NCI-H524 (cell line): ENCODE measurements at places on chromosomes 11 and 22.
A peak's percentile ranks its signal among the peaks of the same experiment; 100 is the strongest.

GRCh38 chr22:37338539-37339246, 56.4 kb downstream of the CYTH4 start:
- DNase-seq = no peak

- DNase-seq = no peak
Observed at GRCh38 chr11:45650166-45651095, 15.0 kb downstream of the CHST1 start.

DNA sequence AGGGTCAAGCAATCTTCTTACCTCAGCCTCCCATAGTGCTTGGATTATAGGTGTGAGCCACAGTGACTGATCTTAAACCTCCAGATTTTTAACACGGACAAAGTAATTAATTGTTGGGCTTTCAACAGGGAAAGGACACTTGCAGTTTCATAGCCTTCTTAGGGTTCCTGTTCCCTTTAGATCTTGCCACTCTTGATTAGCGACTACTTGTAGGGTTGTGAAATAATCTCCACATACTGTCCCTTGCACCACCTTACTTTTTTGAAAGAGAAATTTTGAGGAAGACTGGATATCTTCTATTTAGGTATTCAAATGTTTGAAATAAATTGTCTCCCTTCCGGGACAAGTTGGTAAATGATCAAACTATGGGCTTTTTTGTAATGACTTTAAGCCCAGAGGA, 7.6 kb downstream of the MS4A4E start:
- no peak for DNase-seq

DNA sequence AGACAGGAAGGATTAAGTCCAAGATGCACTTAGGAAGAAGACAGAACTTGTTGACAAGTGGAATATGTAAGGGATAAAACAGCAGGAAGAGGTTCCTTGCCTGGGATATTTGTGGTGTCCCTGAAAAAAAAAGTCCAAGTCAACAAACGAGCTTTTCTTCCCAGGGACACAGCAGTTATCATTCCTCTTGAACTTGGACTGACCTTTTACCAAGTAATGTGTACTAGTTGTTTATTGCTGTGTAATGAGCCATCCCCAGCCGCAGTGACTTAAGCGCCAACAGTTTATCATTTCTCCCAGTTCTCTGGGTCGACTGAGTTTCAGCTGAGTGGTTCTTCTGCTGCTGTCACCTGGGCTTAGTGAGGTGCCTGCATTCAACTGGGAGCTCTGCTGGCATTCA, 37.0 kb downstream of the KREMEN1 start:
- no peak for DNase-seq

GRCh38 chr22:35407362-35407761, 7.4 kb downstream of the MCM5 start:
- no peak for DNase-seq

DNA sequence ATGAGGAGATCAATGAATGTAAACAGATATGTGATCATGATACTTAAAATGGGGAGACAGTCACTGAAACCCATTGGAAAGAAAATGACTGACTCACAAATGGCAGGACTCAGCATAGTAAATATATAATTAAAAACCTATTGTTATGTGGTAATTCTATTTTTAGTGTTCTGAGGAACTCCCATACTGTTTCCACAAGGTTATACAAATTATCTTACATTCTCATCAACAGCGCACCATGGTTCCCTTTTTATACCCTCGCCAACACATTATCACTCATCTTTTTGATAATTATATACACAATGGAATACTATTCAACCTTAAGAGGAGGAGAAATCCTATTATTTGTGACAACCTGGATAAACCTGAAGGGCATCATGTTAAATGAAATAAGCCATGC, 17.1 kb downstream of the OR5B21 start:
- DNase-seq = no peak

DNA sequence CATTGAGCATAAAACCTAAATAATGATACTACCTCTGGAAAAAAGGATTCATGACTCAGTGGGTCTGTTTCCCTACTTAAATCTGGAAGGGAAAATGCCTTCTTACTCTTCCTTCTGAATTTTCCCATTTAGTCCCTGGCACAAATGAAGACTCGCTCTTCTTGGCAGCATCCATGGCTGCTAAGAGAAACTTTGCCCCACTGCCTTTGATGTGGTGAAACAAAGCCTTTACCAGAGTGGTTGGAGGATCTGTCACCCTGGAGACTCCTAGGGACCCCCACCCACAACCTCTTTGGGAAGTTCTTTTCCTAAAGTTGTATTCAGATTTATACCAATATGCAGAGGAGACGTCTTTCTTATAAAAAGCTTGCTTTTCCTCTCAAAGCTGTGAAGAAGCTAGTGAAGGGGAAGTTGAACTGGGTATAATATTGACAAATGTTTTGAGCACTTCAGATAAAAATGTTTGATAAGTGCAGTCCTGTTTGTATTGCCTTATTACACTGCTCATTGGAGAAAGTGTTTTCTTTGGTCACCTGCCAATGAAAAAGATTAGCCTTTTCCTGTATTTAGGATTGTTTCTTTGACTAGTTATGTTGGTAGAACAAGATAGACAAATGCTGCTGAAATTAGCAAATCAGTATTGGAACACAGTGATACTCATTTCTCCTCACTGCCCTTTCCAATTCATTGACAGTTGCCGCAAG, 77.3 kb downstream of the ARFGAP2 start:
- DNase-seq = no peak

DNA sequence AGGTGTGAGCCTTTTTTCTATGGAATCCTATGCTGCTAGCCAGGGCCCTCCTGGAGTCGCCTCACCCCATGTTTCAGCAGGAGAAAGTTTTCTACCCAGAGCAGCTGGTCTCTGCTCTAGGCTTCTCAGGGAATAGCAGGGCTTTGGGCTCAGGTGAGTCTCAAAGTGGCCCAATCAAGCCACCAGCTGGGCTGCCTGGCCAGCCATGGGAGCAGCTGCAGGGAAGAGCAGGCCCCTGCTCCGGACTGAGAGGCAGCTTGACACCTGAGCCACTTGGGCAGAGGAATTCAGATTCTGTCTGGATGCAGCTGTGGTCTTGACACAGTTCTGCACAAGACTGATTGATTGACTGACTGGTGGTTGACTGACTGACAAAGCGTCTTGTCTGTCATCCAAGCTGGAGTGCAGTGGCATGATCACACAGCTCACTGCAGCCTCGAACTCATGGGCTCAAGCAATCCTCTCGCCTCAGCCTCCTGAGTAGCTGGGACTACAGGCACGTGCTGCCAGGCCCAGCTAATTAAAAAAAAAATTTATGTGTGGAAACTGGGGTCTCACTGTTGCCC, 57.5 kb upstream of the ARFGAP3 start:
- DNase-seq = no peak

GRCh38 chr22:17781319-17782031, 7.2 kb upstream of the BID start:
- DNase-seq = no peak

GRCh38 chr11:112589155-112589554, 328.5 kb upstream of the PLET1 start:
- peak; percentile 27 for DNase-seq

- no peak for DNase-seq
Observed at GRCh38 chr11:77440678-77441077, 33.2 kb downstream of the PAK1 start.

DNA sequence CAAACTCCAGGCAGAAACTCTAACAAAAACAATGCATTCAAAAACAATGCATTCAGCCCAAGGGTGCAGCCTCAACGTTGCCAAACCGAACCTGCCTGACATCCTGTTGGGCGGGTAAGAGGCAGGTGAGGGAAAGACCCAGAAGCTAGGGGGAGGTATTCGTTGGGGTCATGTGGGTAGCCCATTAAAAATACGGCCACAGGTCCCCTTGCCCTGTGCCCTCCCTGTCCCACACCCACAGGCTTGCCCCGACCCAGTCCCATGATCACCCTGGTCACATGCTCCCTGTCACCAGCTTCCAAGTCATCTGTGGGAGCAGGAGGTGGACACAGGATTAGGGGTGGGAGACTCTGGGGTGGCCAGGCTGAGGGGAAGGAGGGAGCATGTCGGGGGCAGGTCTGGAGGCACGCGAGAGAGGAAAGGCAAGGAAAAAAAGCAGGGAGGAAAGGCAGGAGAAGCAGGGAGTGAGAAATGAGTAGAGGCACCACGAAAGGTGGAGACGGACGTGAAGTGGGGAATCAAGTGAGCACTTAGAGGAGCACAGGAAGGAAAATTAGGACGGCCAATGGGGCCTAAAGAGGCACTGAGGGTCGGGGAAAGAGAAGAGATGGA, 683 bp downstream of the PLA2G6 start:
- no peak for DNase-seq

DNA sequence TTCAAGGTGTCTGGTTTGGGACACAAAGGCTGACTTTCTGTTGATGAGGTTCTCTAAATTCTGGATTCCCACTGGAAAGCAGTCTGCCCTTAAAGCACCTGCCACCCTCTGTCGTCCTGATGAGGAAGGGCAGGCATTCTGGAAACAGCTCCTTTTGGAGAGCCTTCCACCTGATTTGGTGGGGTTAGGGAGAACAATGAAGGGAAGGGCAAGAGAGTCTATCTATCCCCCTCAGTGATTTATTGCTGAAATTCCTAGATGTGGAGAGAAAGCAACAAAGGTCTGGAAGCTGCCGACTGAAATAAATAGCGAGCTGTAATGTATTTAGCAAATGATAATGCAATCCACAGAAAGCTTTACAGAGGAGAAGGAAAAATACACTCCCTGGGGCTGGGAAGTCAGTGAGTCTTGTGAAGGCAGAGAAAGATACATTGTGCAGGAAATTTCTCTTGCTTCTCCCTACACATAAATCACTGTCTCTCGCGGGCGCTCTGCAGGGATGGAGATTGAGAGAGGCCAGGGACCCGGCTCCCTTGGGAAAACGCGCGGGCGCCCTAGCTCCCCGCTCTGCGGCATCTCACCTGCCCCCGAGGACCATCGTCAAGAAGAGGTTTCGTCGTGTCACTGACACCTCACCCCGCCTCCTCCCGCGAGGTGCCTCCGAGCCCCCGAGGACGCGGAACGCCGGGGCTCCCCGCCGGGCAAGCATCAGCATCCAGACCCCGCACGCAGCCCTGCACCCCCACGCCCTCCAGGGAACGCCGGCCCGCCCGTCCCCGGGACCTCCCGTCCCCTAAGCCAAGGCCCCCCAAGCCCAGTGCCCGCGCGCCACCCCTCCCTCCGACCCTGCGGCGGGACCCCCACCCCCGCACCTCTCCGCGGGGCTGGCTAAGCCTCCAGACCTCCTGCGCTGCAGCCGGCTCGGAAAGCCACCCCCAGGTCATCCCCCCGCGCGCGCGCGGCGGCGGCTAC, 673 bp downstream of the CDON start:
- DNase-seq = peak; percentile 72

GRCh38 chr11:115330684-115331482, 173.3 kb downstream of the CADM1 start:
- no peak for DNase-seq

GRCh38 chr11:120142441-120143100, 4.7 kb upstream of the TRIM29 start:
- DNase-seq = no peak

DNA sequence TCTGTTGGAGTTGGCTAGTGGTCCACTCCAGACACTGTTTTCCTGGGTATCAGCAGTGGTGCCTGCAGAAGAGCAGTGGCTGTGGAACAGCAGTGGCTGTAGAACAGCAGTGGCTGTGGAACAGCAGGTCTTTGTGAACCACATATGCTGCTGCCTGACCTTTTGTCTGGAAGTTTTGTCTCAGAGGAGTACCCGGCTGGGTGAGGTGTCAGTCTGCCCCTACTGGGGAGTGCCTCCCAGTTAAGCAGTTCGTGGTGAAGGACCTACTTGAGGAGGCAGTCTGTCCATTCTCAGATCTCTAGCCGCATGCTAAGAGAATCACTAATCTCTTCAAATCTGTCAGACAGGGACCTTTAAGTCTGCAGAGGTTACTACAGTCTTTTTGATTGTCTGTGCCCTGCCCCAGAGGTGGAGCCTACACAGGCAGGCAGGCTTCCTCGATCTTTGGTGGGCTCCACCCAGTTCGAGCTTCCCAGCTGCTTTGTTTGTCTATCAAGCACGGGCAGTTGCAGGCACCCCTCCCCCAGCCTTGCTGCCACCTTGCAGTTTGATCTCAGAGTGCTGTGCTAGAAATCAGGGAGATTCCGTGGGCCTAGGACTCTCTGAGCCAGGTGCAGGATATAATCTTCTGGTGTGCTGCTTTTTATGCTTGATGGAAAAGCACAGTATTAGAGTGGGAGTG, 89.1 kb upstream of the TRIM48 start:
- no peak for DNase-seq

DNA sequence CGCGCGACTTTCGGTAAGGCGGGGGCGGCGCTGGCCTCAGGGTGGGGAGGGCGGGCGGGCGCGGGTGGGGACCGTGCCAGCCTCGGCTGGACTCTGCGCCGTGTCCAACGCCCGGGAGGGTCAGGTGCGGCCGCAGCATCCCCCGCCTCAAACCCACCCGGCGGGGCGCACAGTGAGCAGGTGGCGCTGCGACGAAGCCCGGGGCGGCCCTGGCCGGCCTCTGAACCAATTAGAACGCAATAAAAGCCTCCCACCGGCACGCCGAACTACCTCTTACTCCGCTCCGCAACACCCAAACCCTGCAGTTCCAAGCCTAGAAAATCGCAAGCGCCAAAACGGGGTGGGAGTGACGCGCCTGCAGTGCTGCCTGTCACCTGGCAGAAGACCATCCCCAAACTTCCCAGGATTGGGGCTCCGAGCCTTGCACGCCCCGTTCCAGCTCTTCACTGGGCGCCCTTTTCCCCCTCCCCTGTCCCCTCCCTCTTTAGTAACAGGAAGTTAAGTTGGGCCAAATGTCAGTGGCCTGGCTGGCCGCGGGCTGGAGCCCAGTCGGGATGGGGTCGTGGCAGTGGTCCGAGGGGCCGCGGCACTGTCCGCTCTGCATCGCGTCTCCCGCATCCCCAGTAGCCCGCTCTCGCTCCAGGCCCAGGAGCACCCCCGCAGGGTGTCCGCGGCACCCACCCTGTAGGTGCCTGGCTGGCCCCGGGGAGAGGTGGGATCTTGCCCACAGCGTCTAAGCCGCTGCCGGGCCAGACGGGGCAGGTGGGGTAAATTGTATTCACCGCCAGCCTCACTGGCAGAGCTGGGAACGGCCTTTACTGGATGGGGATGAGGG, 541 bp downstream of the MICAL2 start:
- peak; percentile 36 for DNase-seq

DNA sequence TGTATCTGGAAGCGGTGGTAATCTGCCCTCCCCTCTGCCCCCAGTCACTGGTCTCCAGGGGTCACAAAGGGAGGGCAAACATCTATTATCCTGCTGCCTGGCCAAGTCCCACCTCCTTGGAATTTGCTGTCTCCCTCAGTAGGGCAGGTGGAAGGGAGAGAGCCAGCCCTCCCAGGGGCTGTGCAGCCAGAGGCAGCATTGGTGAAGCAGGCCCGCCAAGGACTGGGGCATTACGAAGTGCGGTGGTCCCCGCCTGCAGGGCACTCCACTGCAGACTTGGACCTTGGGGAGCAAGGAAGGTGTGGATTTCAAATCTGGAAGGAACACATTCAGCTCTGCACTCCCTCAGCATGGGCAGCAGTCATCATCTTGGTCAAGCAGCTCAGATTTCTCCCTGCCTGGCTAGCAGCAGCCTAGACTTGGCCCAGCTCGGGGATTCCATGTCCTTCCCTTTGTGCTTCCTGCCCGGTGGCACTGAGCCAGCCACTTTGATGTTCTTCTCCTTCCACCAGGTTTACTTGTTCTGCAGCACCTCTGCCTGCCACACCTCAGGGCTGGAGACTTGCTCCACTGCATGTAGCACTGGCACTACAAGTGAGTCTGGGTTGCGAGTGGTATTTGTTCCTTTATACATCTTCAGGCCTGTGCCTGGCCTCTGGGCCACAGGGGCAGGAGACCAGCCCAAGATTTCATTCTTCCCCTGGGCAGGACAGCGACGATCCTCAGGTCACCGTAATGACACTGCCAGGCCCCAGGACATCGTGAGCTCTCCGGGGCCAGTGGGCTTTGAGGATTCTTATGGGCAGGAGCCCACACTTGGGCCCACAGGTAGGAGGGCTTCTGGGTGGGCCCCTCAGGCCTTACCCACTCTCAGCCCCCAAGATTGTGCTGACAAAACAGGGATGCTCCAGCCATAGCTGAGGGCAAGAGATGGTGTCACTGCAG, 7.4 kb downstream of the ZP1 start:
- DNase-seq = no peak
